ENCODE measurements at places on chromosomes 5 and 9.

DNA sequence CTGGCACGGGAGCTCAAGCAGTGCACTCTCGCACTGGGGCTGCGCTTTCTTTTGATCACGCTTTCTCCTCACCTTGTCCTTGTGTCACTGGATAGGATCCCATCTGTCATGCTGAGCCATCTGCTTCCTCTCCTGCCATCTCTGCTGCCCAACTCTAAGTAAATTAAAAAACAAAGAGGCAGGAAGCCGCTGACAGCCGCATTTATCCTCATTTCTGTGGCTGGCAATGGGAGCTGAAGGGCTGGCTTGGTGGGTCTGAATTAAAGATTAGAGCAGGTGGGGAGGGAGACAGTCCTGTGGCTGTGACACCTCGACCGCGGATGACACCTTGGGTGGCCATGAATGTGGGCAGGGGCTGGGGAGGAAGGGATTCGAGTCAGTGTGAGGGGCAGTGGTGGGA lies 159.2 kb upstream of the ALDH1B1 start:
- no peak for DNase-seq

DNA sequence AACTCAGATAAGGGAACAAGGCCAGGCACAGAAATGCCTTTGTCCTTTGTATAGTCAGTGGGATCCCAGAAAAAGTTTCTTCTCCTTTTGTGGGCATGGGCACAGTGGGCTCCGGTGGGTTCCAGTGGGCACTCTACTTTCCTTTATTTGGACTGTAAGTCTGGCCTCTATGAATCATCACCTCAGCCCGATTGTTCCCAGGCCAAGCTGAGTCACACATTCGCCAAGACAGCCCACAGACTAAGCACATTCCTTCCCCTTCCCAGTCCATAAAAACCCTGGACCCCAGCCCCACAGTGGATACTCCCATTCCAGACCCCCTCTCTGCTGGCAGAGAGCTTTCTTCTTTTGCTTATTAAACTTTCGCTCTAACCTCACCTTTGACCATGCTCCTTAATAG lies 165.0 kb downstream of the FBXL17 start:
- DNase-seq: no peak

GRCh38 chr5:170614065-170614490 lies 110.3 kb downstream of the KCNIP1 start:
- no peak for DNase-seq

DNA sequence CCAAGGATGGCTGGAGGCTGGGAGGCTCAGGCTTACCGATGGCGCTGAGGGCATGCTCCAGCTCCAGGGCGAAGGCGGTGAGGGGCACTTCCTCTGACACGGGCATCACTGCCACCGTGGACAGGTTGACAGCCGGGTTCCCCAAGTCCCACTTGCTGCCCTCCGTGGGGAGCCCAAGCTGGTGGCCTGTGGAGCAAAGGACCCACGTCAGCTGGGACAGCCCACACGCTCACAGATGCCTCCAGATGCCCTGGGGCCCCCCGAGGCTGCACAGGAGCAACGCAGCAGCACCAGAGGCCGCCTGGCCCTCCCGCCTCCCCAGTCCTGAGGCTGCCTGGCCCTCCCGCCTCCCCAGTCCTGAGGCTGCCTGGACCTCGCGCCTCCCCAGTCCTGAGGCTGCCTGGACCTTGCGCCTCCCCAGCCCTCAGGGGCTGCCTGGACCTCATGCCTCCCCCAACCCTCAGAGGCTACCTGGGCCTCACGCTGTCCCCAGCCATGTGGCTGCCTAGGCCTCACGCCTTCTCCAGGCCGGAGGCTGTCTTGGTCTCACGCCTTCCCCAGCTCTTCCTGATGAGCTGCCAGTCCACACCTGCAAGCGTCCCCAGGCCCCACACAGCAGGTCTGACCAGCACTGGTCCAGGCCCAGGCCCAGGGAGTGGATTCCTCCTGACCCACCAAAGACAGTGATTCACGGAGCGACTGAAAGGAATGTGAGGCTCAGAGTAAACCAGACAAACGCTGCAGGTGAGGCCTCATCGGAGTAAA lies 25.6 kb upstream of the NSMF start:
- no peak for DNase-seq

DNA sequence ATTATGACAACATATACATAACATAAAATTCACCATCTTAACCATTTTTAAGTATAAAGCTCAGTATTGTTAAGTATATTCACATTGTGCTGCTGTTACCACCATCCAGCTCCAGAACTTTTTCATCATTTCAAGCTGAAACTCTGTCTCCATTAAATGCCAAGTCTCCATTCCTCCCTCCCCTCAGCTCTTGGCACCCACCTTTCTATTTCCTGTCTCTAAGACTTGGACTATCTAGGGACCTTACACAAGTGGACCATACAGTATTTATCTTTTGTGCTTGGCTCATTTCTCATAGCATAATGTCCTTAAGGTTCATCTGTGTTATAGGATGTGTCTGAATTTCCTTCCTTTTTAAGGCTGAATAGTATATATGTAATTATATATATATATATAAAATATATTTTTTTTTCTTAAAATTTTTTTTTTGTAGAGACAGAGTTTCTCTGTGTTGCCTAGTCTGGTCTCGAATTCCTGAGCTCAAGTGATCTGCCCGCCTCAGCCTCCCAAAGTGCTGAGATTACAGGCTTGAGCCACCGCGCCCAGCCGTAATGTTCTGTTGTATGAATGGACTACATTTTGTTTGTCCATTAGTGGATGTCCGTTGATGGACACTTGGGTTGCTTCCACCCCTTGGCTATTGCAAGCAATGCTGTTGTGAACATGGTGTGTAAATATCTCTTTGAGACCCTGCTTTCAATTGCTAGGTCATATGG lies 72.3 kb downstream of the EHMT1 start:
- DNase-seq: no peak

DNA sequence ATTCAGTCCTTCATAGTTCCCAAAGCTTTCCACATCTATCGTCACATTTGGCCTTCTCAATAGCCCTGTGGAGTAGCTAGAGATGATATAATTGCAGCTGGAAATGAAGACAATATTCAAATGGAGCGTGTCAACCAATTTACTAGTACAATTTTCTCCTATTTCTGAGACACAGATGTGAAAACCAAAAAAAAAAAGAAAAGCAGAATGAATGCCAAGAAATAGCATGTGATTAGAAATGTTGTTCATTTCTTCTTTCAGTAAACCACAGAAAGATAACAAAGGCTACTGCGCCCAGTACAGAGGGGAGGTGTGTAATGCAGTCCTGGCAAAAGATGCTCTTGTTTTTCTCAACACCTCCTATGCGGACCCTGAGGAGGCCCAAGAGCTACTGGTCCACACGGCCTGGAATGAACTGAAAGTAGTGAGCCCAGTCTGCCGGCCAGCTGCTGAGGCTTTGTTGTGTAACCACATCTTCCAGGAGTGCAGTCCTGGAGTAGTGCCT lies 99.0 kb downstream of the MUSK start:
- no peak for DNase-seq

GRCh38 chr5:91033370-91033769 lies 349.7 kb downstream of the ARRDC3 start:
- DNase-seq: no peak

All from KBM-7 (cell line).